ENCODE measurements at places on chromosomes 7 and 10.

GRCh38 chr7:54664235-54665228, 94.5 kb downstream of the SEC61G start:
- DNase-seq = peak; percentile 10

- no peak for DNase-seq
Observed at GRCh38 chr7:129471402-129471827, 30.9 kb upstream of the SMKR1 start.

DNA sequence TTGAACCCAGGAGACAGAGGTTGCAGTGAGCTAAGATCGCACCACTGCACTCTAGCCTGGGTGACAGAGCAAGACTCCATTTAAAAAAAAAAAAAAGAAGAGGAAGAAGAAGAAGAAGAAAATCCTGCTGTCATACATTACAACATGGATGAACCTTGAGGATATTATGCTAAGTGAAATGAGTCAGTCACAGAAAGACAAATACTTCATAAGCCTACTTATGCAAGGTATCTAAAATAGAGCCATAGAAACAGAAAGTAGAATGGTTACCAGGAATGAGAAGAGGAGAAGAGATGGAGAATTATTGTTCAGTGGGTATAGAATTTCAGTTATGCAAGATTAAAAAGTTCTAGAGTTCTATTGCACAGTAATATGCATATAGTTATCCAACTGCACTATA, 466.5 kb downstream of the PLXNA4 start:
- no peak for DNase-seq

- no peak for DNase-seq
Observed at GRCh38 chr7:13126347-13126746, 438.9 kb downstream of the ARL4A start.

GRCh38 chr7:157516911-157517781, 180.3 kb downstream of the DNAJB6 start:
- DNase-seq = no peak

DNA sequence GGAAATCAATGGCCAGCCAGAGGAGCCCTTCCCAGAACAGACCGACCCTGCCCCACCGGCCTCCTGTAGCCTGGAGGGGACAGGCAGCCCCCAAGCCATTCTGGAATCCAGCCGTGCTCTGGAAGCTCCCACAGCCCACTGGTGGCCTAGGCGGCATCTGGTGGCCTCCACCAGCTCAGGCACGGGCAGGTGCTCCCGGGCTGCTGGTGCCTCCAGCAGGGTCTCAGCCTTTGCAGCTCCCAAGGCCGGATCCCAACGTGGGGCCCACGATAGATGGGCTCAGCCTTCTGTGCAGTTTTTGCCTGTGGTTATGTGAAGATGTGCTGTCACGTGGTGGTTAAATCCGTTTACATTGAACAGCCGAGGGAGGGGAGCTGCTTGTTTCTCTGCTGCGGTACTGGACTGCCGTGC, 44.4 kb downstream of the JAKMIP3 start:
- no peak for DNase-seq

DNA sequence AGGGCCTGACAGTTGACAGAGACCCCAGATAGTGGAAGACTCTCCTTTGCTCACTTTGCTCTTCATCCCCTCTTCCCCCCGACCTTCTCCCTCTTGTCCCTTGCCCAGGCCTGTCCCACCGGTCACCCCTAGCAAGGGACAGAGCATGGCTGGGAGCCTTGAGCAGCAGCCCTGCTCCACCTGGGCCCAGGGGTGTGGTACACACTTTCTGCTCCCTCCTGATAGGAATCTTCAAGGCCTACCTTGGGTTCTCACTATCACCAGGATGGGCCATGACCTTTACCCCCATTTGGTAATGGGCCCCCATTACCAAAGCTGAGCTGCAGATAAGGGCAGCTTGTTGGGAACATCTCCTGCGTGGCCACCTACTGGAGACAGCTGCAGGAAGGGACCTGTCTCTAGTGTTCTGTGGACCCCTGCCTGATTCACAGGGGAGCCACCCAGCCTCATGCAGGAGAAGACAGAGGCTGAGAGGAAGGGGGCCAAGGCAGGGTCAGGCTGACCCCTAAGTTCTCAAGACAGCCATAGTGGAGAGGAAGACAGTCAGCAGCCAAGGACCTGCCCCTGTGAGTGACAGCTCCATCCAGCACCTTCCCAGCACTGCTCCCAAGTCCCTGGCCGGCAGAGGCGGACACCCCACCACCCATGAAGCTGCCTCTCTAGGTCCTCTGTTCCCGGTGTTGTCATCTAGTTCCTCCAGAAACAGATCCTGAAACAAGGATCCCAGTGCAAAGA, 913 bp upstream of the NPC1L1 start:
- no peak for DNase-seq

DNA sequence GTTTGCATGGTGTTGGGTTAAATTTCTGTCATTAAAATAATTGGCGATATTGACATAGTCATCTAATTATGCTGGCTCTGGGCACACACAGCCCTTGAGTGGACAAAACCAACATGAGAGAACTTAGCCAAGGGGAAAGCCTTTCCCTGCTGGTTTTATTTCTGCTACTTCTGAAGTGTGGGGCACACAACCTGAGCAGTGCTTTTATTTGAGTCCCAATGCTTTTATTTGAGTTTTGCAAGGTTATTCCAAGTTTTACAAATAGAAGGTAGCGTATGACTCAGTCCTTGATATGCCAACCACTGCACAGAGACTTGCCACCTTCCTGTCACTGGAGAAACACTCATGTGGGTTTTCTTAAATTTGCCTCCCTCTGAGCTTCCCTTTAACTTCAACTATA, 145.7 kb downstream of the EGFR start:
- no peak for DNase-seq

DNA sequence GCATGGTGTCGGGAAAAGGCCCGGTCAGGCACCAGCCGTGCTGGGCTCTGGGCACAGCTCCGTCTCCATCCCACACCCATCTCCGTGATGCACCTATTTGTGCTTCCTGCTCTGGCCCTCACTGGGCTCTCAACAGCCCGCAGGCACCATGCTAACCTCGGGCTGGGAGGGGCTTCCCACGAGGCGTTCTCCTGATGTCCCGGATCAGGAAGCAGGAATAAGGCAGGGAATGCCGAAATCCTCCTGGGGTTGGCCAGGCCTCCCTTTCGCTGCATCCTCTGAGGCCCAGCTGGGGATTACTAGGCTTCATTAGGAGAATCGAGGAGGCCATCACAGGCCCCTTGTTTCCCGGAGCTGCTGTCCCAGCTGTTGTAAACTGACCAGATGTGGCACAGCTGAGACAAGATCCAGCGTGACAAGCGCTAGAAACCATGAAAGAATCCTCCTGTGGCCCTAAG, 72.0 kb downstream of the FAM53B start:
- DNase-seq = no peak

DNA sequence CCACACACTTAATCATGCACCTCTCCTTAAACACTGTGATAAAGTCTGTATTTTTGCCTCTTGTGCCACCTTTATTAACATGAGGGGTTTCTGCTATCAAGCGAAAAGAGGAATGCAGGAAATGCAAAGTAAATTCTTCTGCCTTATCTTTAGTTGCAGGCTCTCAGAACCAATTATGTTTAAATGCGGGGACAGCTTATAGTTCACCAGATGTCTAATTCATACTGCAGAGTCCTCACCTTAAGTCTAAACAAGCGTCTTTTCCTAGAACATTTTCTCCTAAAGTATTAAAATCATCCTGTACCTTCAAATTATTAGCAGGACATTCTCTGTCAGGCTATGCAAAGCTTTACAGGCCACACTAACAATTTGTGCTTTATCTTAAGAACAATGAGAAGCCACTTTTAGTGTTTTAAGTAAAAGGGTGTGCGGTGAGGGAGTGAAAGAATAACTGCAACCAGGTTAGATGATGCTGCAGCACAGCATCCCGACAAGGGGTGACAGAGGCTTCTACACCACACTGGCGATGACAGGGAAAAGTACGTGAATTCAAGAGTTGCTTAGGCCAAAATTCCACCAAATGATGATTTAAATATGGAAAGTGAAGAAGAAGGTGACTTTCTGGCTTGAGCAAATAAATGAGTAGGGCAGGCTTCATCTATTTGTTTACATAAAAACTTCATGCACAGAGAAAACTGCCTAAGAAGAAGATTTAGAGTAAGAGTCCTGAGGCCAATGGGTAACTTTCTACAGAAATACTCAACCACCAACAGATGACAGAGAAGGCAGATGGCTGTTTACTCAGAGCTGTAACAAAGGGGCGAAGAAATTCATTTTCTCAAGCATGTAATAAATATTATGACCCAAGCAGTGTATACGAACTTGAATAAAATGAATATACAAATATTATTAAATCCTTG, 36.0 kb downstream of the EZH2 start:
- no peak for DNase-seq

DNA sequence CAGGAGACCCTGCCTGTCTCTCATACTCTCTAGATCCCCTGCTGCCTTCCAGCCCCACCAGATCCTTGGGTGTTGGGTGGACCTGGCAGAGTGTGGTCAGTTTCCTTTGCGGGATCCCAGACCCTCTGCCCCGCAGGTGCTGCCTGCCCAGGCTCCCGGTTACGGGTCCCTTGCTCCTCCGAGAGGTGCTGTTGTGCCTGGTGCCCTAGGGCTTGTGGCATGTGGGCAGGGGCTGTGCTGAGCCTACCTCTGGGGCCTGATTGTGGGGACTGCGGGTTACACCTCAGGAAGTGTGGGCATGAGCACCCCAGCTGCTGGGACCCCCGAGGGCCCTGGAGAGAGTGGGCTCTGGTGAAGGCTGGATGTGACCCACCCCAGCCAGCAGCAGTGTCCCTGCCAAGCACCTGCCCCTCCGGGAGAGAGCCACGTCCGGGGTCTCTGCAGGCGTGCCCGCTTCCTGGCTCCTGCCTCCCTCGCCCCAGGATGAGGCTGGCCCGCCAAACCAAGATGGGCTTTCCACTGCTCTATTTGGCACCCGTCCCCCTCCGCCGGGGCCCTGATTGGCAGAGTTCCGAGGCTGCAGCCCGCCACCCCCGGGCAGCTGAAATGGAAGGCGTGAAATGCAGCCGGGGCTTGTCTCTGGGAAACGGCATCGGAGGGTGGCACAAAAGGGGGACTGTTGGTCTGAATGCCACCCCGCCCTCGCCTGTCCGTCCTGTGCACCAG, 17.0 kb downstream of the CLIP2 start:
- no peak for DNase-seq

- no peak for DNase-seq
Observed at GRCh38 chr10:77371848-77372799, 265.5 kb downstream of the KCNMA1 start.

GRCh38 chr7:82704121-82704520, 260.5 kb upstream of the CACNA2D1 start:
- DNase-seq = no peak

DNA sequence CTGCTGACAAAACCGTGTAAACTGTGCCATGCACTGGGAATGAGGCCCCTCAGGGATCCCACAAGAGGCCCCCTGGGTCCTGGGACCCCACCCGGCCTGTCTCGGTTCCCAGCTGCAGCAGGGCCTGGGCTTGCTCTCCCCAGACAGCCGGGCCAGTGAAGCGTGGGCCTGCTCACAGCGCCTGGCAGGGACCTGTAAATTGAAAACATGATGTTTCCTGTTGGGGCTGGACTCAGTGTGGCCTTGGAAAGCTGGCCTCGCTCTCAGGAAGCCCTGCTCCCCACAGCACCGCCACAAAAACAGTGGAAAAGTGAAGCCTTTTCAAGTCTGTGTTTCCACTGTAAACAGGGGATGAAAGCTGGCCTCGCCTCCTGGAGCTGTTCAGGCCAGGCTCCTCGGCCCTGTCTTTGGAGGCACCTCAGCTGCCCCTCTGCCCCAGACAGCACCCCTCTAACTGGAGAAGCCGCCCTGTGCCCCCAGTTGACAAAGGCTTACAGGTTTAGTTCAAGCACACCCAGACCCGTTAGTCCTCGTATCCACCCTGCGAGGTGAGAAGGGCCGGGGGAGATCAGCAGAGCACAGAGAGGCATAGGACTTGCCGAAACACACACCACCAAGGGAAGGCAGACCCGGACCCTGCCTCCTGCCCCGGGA, 108.3 kb downstream of the ZMIZ1 start:
- DNase-seq = peak; percentile 12

DNA sequence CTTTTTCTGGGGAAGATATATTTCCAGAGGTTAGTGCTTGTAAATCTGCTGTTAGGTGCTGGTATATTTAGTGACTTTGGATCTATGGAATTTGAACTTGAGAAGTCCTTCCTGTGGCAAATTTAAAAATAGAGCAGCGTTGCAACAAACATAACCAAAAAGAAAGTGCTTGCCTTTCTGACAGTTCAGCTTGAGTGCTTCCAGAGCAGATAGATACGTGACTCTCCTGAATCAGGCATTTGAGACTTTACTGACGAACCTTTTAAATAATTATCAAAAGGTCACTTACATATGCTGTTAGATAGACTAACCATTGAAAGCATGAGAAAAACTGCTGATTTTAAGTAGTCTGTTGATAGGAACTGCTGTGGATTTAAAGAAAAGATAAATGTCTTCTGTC, 387.5 kb upstream of the LRRTM3 start:
- no peak for DNase-seq

DNA sequence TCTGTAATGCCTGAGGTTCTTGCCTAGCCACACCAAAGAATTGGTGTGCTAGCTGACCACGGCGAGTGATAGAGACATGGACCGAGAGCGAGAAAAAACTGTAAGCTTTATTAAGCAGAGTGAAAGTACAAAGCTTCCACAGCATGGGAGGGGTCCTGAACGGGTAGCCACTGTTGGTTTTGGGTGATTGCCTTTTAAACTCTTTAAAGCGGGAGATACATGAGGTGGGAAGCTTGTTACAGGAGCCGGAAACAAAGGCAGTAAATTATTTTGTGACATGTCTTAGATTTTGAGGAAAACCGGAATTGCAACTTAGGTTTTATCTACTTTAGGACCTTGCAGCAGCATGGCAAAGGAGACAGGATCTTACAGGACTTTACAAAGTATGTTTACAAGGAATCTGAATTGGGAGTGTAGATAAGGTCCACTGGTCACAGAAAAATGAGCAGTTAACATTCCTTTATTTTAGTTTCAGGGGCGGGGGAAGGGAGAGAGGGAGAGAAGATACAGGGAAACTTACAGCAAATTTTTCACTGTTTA, 252.7 kb upstream of the MBL2 start:
- DNase-seq = no peak

GRCh38 chr10:14023673-14024328, 306.9 kb downstream of the FRMD4A start:
- DNase-seq = no peak

GRCh38 chr10:68864611-68865010, 36.5 kb upstream of the DDX50 start:
- no peak for DNase-seq

GRCh38 chr10:118572256-118573041, 23.0 kb downstream of the PRLHR start:
- no peak for DNase-seq

GRCh38 chr7:3075441-3075840, 31.8 kb upstream of the CARD11 start:
- DNase-seq = no peak

- DNase-seq = no peak
Observed at GRCh38 chr10:61850376-61850775, 51.1 kb upstream of the ARID5B start.

GRCh38 chr7:105611856-105612775, 30.8 kb upstream of the EFCAB10 start:
- no peak for DNase-seq

DNA sequence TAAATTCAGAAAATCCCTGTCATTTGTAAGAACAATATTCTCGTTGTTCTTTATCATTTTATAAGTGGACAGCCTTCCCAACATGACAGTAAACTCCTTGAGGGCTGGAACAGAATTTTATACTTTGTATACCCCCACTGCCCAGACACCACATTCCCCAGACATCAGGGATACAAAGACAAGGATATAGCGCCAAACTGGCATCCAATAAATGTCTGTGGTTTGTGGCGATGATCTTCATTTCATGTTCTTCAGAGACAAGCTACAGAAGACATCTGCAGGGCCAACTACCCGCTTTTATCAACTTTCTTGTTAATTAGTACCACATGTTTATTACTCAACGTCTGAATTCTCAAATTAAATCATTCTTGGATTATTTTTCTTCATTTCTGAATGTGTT, 155.9 kb downstream of the ATE1 start:
- no peak for DNase-seq
